ENCODE measurements at places on chromosomes 5 and 9.

DNA sequence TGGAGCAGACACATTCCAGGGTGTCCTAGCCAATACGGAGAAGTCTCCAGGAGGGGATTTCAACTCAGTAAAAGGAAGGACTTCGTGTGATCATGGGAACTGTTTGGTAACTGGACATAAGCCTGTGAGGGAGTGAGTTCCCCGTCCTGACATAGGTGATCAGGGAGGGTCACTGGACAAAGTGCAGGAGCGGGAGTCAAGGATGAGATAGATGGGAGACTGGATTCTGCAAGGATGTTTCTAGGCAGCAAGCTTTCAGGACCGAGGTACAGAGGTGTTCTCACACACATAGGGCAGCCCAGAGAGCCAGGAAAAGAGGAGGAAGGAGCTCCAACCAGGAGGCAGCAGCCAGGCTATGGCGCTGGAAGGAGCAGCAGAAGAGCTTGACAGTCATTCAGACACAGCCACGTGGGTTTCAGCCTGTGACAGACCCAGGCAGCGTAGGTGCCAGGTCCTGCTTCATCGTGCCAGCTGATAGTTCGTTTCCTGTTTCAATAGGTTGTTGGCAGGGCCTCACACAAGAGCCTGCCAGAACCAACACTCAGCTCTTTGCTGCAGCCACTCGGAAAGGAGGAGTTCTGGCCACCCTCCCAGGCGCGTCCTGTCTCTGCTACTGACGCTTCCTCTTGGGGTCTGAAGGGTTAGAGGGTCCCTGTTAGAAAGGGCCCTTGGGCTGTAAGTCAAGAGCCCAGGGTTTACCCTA is 84.1 kb downstream of the AMBP start:
- DNase-seq: peak; percentile 62

DNA sequence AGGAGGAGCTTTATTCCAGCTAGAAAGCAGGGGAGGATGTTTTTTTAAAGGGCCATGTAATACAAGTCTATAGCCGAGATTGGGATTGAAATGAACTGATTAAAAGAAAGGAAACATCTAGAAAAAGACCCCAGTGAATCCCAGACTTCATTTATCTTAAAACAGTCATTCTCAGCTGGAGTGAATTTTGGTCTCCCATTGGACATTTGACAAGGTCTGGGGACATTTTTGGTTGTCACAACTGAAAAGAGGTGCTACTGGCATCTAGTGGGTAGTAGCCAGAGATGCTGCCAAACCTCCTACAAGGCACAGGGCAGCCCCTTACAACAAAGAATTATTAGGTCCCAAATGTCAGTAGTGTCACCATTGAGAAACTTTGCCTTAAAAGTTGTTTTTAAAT is 16.3 kb upstream of the SPINK4 start:
- no peak for DNase-seq

GRCh38 chr9:91659529-91660495 is 236.2 kb upstream of the NFIL3 start:
- DNase-seq: peak; percentile 31

DNA sequence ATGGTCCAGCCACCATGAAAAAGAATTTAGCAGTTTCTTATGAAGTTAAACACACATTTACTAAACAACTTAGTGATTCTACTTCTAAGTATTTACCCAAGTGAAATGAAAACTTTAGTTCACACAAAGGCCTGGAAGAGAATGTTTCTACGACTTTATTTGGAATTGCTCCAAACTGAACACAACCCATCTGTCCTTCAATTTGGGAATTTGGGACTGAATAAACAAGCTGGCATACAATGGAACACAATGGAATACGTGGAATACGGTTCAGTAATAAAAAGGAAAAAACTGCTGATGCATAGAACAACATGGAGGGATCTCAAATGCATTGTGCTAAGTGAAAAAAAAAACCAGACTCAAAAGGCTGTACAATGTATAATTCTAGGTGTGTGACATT is 44.6 kb upstream of the BASP1 start:
- no peak for DNase-seq

- peak; percentile 17 for DNase-seq
Measured at GRCh38 chr5:128537221-128537999, 635 bp downstream of the FBN2 start.

GRCh38 chr5:166883016-166883415 is 1408.4 kb upstream of the WWC1 start:
- DNase-seq: no peak

DNA sequence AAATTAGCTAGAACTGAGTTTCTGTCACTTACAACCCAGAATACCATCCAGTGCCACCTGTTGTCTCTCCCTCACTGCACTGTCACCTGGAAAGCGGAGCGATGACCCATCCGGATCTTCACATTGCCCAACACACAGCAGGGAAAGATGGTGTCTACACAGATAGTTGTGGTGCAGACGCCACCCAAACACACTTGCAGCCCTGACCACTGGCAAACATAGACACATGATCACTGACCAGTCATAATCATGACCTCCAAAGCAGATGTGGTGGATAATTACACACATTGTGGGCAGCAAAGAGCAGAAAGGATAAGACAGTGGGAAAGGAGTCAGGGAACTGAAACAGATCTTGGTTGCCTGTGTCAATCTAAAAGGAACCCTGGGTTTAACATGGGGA is 64.7 kb downstream of the GABBR2 start:
- no peak for DNase-seq

DNA sequence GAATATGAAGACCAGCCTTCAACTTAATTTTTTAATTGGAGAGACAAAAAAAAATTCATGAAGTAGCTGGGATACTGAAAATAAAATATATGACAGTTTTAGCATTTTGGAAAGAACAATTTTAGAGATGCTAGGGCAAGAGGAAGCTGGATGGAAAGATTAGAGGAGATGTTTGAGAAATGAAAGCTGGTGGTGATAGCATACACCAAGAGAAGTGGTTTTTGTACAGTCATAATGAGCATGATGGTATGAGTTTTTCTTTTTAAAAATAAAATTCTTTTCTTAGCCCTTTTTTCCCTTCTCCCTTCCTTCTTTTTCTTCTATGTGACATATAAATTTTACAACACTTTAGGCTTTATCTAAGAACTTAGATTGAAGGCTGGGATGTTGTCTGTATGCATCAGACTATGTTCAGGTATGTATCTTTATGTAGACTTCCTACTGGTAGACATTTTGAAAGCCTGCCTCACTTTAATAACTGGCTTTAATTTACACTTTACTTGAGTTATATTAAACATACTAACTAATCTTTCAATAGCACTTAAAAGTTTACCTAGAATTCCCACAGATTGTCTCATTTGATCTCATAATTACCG is 522.5 kb downstream of the TLE4 start:
- DNase-seq: no peak

- no peak for DNase-seq
Measured at GRCh38 chr5:124231230-124231629, 515.2 kb downstream of the ZNF608 start.

GRCh38 chr5:16453609-16454008 is 12.0 kb downstream of the ZNF622 start:
- no peak for DNase-seq

GRCh38 chr5:79255786-79256557 is 20.0 kb downstream of the JMY start:
- no peak for DNase-seq

DNA sequence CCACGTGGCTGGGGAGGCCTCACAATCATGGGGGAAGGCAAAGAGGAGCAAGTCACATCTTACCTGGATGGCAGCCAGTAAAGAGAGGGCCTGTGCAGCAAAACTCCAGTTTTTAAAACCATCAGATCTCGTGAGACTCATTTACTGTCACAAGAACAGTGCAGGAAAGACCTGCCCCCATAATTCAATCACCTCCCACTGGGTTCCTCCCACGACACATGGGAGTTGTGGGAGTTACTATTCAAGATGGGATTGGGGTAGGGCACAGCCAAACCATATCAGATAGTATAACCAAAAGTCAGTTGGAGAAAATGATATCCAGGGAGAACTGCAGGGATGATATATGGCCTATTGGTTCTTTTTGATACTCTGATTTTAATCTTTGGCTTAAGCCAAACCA is 10.0 kb upstream of the CAVIN4 start:
- DNase-seq: no peak

GRCh38 chr9:113465599-113466140 is 2.1 kb downstream of the RGS3 start:
- no peak for DNase-seq

DNA sequence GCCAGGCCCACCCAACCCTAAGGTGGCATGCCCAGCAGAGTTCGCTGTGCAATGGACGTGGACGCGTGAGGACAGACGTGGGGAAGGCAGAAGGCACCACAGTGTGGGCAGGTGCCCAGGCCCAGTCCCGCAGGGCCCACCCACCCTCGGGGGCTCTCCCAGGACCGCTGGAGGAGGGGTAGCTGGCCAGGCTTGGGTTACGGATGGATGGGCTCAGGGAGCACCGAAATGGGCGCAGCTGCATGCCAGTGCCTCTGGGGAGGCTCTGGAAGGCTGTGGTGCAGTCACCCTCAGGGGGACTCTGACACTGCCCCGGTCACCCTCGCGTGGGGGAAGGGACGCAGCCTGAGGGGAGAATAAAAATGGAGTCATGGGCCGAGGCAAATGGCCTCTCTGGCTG is 9.6 kb upstream of the GPSM1 start:
- no peak for DNase-seq

DNA sequence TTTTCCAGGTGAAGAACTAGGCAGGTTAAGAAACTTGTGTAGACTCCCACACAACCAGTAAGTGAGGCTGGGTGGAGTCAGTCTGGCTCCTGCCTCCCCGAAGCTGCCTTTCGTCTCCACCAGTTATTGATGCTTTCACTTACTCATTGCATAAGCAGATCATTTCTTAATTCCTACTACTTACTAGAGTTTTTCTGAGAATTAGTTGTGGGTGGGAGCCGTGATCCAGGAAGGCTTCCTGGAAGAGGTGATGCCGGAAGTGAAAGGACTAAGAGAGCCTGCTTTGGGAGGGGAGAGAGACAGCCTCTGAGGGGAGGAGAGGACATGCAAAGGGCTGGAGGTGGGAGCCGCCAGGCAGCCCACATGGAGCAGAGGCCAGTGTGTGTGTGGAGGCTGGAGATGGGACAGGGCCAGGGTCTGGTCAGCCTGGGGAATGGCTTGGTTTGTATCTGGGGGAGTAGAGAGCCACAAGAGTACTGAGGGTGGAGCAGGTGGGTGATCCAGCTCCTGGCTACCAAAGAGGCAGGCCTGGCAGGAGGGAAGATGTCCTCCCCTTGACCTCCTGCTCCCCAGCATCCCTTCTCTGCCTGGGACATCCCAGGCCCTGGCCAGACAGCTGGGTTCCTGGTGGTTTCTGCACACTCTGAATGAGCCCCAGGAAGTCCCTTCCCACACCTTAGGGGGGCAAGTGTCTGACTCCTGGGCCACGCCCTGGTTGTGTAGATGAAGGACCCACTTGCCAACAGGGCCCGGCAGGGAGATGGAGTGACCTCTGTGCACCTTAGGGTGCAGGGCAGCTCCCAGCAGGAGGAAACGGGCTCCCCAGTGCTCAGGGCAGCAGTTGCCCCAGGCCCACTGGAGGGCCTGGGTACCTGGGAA is 12.2 kb upstream of the CARD19 start:
- peak; percentile 9 for DNase-seq

DNA sequence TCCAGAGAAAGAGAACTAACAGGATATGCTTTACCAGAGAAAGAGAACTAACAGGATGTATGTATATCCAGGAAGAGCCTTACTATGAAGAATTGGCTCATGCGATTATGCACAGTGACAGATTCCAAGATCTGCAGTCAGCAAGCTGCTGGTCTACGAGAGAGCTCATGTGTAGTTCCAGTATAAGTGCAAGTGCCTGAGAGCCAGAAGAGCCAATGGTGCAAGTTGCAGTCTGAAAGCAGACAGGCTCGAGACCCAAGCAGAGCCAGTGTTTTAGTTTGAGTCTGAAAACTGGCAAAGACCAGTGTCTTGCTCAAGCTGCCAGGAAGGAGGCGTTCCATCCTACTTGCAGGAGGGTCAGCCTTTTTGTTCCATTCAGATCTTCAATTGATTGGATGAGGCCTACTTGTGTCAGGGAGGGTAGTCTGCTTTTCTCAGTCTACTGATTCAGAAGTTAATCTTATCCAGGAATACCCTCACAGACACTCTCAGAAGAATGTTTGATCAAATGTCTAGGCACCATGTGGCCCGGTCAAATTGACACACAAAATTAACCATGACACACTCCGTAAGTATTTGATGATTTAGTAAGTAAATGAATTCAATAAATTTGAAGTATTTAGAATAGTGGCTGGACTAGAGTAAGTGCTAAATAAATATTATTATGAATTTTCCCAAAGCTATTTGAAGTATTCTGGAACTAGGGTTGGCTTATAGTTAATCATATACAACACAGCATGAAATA is 372.1 kb upstream of the SGCD start:
- no peak for DNase-seq

DNA sequence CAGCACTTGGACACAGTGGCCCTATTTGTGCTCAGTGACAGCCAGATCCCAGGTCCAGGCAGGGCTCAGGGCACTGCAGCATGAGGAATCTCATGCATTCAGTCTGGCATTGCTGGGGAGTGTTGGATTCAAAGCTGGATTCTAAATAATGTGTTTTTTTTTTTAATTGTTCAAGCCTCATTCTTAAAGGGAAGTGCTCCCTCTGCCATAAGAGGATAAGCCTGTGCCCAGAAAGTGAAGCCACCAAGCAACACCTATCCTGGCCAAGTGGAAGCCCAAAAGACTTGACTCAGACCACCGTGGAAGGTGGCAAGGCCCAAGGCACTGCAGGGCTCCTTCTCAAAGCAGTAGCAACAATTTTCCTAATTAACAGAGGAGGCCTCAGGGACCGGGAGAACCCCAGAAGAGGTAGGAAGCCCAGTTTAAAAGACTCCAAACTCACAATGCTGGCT is 135.6 kb downstream of the ACTL7B start:
- no peak for DNase-seq

Data from uterus (tissue), 4 donors.